ENCODE measurements at places on chromosomes 13 and 19.
A peak's percentile ranks its signal among the peaks of the same experiment; 100 is the strongest.

DNA sequence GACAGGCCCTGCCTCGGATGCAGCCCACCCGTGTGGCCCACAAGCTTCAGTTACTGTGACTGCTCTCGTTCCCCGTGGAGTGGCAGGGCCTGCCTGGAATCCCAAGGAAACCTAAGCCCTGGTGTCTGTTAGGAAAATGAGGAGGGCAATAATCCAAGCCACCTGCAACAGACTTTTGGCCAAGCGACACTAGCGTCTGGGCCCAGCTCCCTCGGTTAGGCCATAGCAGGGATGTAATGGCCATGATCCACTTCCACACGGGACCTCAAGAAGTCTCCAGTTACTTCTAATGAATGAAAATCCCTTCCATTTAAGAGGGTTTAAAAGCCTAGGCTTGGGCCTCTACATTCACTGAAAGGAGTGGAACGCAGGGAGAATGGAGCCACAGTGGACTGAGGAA is 8.9 kb downstream of the ZC3H4 start:
- DNase-seq: no peak

GRCh38 chr13:90641884-90642283 is 705.6 kb upstream of the MIR17HG start:
- DNase-seq: no peak

- peak; percentile 4 for DNase-seq
Observed at GRCh38 chr13:33441015-33441414, 155.5 kb upstream of the STARD13 start.

DNA sequence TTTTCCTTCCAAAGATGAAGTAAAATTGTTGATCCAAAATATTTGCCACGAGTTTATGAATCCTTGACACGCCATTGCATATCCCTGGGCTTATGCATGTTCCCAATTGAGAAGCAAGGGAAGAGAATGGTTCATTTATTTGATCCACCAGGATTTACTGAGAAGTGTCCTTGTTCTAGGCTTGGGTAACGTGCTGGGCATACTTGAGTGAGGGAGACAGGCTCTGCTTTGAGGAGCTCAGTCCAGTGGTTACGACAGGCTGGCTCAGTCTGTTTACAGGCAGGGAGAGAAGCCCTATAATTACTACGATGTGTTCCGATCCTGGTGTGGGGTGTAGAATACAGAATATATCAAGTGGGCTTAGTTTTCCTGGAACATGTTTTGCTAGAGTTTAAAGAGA is 6.3 kb upstream of the PNMA8C start:
- DNase-seq: no peak

DNA sequence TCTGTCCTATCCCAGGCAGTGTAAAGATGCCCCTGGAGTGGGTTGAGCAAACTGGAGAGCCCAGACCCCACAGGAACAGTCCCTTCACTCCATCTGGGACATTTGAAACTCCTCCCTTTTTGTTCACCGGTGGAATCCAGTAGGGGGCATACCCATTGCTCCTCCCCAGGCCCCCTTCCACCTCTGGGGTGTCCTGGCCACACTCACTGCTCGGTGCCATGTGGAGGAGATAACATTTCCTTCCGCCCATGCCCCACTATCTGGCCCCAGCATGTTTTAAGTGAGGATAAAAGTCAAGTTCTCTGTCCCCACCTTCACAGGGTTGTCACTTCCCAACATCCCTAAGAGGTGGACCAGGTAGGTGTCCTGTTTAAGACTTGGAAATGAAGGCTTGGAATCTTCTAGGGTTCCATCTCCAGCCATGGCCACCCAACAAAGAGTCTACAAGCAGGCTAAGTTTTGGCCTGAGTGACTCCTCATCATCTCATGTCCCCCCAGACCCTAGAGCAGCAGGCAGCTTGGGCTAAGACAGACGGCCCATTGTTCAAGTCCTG is 9.3 kb downstream of the ZNF526 start:
- no peak for DNase-seq

DNA sequence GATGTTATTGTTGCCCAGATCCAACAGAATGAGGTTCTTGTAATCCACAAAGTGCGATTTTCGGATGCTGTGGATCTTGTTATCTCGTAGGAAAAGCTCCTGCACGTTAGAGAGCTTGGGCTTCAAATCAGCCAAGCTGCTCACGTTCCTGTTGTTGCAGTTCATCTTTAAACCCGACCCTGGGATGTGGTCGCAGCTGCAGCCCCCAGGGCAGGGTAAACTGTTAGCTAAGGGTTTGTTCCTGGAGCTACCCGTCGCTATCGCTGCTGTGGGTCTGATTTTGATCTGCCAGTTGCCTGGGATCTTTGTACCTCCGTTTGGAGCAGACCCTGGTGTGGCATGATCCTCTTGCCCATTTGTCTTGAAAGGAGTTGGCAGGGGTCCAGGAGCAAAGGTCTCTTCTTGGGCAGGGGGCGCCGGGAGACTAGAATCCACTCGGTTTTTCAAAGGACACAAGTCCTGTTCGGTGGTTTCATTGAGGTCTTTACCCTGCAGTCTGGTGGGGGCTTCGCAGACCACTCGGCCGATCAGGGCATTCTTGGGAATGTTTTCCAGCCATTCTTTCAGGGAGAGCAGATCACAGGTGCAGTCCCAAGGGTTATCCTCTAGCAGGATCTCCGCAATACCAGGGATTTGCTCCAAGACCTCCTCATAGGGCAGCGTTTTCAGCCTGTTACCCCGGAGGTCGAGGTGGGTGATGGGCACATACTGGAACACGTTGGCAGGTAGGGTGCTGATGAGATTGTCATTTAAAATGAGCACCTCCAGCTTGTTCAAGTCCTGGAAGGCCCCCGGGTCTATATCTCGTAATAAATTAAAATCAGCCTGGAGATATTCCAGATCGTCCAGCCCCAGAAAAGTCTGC is 1.8 kb downstream of the SLITRK1 start:
- no peak for DNase-seq

- DNase-seq: no peak
Observed at GRCh38 chr19:11780431-11781020, 13.7 kb downstream of the ZNF441 start.

DNA sequence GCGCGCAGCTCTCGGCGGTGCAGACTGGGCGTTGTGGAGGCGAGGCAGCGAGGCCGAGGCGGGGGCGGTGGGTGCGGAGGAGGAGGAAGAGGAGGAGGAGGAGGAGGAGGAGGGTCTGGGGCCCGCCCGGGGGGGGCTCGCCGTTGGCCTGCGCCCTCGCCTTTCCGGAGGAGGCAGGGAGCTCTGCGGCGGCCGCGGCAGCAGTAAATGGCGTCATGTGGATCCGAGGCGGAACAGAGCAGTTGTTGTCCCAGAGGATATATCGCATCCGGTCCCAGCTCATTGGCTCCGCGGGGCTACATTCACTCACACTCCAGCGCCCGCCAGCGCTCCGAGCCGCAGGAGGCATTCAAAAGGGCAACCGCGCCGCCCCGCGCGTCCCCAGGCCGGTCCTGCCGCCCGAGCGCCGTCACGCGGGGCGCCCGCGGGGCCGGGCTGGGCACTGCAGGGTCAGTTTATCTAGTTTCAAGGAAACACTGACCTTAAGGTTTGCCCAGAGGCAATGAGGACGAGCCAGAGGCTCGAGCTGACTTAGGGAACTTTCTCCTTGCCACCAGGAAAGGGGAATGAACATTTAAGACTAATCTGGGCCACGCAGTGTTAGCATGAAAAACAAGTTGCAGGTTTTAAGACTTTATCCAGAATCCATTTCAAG is at the start of gene SPRY2:
Gene SPRY2, minus strand, starts transcription at position 26 of the 655 bp plus-strand sequence. CDS start 3,421 bp downstream, outside the sequence.
- peak; percentile 88 for DNase-seq

DNA sequence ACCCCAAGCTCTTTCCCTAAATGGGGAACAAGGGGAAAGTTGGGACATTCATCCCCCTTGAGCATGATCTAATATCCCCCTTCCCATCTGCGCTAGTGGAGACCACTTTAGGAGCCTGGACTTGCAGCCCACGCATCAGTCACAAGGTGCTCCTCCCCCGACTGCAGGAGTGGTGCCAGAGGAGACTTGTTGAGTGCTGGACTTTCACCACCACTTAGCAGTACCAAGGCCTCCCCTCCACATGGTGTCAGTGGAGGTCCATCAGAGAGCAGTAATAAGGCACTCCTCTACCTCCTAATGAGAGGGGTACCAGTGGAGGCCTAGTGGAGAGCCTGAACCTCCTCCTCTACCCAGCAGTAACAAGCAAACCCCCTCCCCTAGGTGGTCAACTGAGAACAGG is 22.5 kb downstream of the CAB39L start:
- DNase-seq: no peak

DNA sequence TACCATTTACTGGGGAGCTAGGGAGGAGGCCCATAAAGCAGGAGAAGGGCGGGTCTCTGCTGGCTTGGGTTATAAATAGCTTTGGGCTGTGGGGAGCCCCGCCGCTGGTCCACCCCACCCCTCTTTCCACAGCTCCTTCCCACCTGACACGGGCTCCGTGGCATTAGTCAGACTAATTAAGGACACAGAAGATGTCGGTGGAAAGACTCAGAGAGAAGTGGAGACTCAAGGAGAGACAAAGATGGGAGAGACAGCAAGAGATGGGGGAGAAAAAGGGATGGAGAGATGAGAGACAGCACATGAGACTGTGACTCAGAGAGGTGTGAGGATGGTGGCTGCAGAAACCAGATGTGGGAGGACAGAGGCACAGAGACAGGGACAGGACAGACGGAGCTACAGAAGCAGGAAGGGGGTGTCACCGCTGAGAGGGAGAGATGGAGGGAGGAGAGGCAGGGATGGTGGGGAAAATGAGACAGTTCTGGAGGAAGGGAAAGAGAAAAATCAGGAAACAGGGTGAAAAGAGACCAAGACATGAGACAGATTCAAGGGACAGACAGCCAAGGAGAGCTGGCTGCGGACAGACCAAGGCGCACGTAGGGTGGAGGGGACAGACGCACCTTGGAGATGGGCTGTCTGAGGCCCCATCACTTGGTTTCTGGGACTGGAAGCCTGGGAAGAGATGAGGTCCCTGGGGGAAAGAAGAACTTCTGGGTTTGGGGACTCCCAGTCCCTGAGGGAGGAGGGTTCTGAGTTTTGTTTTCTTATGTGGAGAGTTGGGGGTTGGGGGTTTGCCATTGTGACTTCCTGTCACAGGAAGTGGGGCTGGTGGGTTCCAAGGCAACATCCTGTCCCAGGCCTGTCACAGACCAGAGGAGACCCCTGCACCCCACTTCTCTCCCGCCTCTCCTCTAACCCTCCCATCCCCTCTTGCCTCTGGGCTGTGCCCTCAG is 4.1 kb downstream of the ARHGEF1 start:
- no peak for DNase-seq

- no peak for DNase-seq
Observed at GRCh38 chr13:99894840-99895443, 76.6 kb downstream of the ZIC5 start.
